ENCODE measurements at places on chromosomes 13 and 19. TPM values are rescaled to one million over a fixed set of nuclear protein-coding genes. Genes with fewer than 3 reads are reported as not detected.

- no peak for DNase-seq
These were observed 6.2 kb downstream of the GPR4 start for GRCh38 chr19:45595814-45596213.

The GPR42 gene
- total RNA-seq: not detected

GRCh38 chr19:55088021-55088451, 12.4 kb downstream of the EPS8L1 start:
- no peak for DNase-seq

The LRRC4B gene
- 0.03 TPM for total RNA-seq
